Putamen (tissue), 1 donor: ENCODE measurements at places on chromosomes 4 and X.
A peak's percentile ranks its signal among the peaks of the same experiment; 100 is the strongest.

DNA sequence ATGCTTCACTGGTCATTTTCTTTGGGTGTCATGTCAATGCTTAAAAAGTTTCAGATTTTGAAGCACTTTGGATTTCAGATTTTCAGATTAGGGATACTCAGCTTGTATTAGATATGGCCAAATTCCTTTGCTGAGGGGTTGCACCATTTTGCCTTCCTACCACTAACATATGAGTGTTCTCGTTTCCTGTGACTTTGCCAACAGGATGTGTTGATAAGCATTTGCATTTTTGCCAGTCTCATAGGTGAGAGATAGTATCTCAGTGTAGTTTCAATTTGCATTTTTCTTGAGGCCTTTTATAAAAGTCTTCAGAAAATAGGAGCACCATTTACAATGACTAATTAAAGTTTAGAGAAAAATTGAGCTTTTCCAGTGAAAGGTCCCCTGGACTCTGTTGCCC is 71.6 kb upstream of the CLCN4 start:
- DNase-seq = no peak

- DNase-seq = no peak
Measured at GRCh38 chr4:53543561-53543960, 47.7 kb downstream of the LNX1 start.

DNA sequence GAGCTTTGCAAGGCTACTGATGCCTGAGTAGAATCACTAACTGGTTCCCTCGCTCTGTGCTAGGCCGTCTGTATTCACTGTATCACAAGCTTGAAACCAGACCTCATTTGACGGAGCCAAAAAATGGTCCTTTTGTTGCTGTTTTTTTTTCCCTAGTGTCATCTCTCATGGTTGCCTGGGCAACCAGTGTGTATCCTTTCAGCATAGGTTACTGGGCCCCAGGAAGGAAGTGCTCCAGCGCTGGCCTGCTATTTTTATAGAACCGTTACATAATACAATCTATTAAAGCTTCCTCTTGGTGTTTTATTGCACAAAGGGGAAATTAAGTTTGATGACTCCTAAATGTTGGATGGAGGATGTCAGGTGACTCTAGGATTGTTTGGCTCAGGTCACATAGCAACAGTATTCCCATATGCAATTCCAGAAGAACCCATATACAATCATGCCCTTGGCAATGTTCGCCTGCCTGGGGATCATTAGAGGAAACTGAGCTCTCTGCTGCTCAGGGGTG is 220.4 kb downstream of the SPRY1 start:
- DNase-seq = peak; percentile 85

DNA sequence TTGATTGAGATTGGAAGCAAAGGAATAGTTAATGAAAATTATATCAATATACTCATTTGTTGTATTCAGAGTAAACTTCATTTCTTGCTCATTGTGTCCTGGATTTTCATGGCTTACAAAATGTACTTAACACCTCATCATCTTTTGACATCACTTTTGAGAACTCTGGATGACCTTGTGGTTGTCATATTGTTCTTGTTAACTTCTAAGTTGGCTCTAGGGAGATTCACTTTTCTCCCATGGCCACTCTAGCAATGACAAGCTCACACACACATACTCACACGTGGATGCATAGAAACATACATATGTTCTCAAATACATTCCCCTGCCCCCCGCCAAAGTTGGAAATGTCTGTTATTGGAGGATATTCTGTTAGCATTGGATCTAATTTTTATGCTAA is 15.3 kb downstream of the PHEX start:
- no peak for DNase-seq

- no peak for DNase-seq
Measured at GRCh38 chr4:54669831-54670230, 12.1 kb downstream of the KIT start.

DNA sequence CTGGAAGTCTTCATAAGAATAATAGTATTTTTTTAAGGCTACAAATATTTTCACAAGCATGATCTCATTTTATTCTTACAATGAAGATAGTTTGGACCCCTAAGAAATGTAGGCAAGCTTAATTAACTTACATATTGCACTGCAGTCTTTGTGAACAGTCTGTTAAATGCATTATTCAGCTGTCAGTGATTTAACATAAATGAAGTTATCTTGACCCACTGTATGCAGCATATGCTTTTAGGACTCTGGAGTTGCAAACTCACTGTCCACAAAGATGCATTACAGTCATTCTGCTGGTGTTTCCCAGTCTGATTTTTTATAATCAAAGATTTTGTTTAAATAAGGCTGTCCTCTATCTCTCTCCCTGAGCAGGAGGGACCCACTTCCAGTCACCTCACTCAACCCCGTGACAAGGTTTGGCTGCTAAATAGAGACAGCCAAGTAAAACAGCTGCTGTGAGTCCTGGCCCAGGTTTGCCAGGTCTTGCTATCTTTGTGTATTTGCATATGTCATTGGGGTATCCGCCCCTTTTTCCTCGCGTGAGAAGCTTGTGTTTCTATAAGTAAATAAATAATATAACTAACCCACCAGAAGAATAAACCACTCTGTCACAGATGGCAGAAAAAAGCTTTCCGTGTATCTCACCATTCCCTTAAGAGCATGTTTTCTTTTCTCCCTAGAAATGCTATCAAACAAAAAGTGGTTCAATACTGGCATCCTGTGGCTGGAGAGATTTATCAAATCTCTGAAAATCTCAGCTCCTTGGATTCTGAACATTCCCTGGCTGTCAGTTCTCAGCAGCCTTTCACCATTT is 67.0 kb downstream of the SLC7A11 start:
- no peak for DNase-seq

DNA sequence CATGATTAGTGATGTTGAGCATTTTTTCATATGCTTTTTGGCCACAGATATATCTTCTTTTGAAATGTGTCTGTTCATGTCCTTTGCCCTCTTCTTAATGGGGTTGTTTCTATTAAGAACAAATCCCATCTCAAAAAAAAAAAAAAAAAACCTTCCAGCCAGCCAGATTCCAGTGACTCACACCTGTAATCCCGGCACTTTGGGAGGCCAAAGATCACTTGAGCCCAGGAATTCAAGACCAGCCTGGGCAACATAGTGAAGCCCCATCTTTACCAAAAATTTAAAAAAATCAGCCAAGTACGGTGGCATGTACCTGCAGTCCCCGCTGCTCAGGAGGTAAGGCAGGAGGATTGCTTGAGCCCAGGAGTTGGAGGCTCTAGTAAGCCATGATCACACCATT is 5.1 kb downstream of the RAB33B start:
- no peak for DNase-seq

DNA sequence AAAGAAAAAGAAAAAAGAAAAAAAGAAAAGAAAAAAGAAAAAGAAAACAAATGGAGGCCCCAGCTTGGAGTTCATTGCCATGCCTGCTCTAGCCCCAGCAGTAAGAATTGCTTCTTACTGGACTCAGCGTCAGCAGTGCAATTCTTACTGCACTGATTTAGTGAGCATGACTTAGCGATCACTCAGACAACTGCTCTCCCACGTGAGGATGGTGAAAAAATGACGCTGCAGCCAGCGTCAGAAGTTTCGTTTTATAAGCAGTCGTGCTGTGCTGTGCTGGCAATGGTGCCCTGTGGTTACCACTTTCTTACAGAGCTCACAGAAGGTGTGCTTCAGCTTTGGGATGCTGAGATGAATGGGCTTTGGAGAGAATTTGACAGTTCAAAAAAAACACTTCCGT is 68.3 kb upstream of the DDX3X start:
- DNase-seq = peak; percentile 5

DNA sequence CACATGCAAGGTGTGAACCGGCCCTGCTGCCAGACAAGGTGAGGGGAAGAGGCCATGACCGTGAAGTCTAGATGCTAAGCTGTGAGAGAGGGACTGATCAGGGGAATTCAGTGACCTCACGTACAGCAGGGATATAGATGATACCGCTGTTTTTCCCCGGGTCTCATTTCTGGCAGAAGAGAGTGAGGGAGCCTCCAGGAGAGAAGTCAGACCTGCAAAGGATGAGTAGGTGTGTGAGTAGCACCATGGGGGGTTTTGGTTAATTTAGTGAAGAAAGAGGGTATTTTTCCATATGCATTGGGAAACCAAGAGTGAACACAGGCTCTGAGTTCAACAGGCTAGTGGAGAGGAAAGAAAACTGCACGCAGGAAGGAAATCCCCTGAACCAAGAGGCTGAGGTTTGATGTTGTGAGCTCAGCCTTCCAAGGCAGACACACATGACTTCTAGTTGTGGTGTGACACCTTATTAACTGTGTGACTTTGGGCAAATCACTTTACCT is 127.6 kb upstream of the GATB start:
- DNase-seq = no peak

GRCh38 chr4:8322794-8323704 is 53.5 kb downstream of the HTRA3 start:
- DNase-seq = no peak

DNA sequence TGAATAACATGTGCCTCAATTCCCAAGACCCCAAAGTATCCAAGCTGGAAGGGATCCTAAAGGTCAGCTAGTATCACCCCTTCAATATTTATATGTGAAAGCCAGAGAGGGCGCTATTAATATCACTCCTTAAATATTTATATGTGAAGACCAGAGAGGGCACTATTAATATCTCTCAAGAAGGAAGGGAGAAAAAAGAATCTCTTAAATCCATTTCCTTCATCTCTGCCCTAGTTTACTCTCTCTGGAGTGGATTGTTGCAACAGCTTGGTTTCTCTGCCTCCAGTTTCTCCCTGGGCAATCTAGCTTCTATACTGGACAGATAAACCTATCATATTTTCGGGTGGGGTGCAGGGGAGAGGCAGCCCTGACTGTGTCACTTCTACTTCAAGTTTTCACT is 31.6 kb upstream of the MSN start:
- DNase-seq = no peak

GRCh38 chrX:107154787-107155620 is 36.4 kb upstream of the RBM41 start:
- DNase-seq = no peak

- DNase-seq = no peak
Measured at GRCh38 chr4:119229908-119230687, 17.6 kb downstream of the USP53 start.

DNA sequence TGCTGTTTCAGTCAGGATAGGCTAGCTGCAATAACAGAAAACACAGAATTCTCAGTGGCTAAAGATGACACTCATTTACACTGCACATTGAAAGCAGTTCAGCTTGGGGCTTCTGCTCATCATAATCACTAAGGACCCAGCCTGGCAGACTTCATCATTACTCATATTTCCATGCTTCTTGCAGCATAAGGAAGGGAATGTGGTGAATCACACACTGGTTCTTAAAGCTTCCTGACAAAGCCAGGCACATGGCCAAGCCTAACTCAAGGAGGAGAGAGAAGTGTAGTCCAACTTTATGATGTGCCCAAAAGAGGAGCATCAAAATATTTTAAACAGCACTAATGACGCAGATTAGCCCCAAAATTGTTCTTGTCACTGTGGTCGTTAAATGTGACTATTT is 186.5 kb downstream of the BANK1 start:
- DNase-seq = no peak

GRCh38 chr4:7726665-7727413 is 212.8 kb downstream of the AFAP1 start:
- DNase-seq = no peak

- no peak for DNase-seq
Measured at GRCh38 chr4:175540151-175540550, 271.9 kb downstream of the GPM6A start.

GRCh38 chrX:71103110-71103983 is 3.2 kb downstream of the CXorf65 start:
- DNase-seq = no peak

DNA sequence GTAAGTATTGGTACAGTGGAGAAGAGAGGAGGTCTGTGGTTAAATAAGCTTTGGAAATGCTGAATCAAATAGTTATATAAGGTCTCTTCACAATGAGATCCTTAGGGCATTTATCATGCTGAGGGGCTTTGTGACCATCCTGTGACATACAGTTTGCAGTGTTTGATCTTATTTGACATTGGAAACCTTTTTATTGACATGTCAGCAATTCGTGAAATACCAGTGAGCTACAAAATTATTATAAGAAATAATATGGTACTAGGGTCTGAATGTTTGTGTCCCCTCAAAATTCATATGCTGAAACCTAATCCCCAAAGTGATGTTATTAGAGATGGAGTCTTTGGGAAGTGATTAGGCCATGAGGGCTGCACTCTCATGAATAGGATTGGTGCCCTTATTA is 98.4 kb downstream of the MID1IP1 start:
- DNase-seq = no peak

- peak; percentile 72 for DNase-seq
Measured at GRCh38 chr4:6221851-6222760, 21.8 kb upstream of the JAKMIP1 start.

DNA sequence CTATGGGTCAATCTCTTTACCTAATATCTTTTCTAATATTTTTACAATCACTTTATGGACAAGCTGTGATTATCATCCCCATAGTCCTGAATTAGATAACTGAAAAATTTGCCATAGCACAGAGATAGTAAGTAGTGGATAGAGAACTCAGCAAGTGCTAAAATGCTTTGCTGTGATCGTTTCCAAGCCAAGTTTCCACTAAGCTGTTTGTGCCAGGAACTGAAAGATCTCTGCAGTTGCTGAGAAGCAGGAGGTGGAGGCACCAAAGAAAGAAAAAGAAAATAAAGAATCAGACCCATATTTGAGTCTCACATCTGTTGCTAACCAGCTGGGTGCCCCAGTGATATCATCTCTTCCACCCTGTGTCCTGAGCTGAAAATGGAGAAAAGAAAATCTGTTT is 605.6 kb upstream of the BOD1L1 start:
- no peak for DNase-seq

- DNase-seq = no peak
Measured at GRCh38 chrX:10744007-10744406, 123.6 kb upstream of the MID1 start.

DNA sequence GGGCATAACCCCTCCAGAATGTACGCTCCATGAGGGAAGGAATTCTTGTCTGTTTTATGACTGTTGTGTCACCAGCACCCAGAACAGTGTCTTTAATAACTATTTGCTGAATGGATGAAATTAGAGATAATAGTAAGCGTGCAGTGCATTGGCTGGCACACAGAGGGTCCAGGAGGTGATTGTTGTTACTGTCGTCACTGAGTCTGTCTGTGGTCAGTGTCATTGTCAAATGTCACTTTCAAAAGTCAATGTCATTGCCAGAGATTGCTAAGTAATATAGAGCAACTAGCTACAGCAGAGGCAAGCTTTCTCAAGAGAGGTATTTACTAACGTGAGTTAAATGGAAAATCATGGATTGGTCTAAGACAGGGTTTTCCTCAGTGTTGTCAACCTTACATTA is 70.7 kb downstream of the ARHGEF38 start:
- DNase-seq = no peak

DNA sequence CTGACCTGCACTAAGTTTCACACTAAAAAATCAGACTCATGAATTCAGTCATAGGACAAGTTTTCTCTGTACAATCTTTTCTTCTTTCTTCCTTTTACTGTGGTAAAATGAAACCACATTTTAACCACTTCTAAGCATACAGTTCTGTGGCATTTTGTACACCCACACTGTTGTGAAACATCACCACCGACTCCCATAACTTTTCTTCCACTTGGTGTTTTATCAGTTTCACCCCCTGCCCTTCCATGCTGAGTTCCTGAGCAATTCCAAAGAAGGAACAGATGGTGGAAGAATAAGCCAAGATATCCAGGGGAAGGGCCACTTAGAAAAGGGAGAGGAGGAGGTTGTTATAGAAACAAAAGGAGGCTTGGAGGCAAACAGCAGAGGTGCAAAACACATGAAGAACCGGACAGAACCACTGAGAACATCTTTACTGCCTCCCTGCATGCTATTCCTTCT is 22.6 kb downstream of the SLC25A4 start:
- no peak for DNase-seq
